Right renal pelvis (tissue), 4 donors: ENCODE measurements at places on chromosomes 2 and 18. TPM values are rescaled to one million over a fixed set of nuclear protein-coding genes. Genes with fewer than 3 reads are reported as not detected.

DNA sequence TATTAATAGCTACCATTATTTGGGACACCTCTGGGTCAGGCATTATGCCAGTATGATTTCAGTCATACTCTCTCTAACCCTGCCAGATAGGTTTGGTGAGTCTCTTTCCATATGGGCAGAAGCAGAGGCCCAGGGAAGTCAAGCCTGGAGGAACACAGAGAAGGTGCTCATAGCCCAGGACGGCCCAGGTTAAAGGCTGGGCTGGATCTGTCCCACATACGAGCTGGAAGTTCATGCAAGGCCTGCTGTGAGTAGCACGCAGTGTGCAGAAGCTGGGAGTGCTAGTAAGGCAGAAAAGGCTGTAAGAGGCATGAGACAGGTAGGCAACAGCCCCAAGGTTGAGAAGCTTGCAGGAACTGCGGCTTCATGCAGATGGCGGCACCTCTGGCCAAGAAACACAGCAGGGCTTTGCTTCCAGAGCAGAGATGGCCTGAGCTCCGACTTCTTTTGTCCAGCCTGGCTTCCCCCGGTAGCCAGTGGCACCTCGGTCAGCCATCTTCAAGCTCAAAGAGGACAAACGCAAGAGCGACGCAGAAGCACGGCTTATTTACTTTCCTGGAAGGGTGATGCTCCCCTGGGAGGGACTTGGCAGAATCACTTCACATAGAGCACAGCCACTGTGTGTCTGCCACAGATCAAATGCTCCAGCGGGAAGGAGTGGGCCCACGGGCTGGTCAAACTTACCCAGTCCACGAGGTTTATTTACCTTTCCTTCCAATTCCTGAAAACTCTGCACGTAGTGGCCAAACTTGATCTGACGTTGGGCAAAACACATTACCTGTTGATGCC is 58.5 kb upstream of the MAP4K4 start:
- no peak for DNase-seq

- DNase-seq: no peak
These were observed 30.5 kb upstream of the SNRNP27 start for GRCh38 chr2:69863298-69863697.

- no peak for DNase-seq
These were observed 94.5 kb downstream of the SNTG2 start for GRCh38 chr2:1045109-1045508.

The GNLY gene
- 0.36 TPM for polyA plus RNA-seq

The RGPD4 gene
- polyA plus RNA-seq: not detected
